Stimulated activated CD8-positive, alpha-beta memory T cell treated with anti-CD3 and anti-CD28 coated beads, Interleukin-15, amount 100 ng/mL, for 4 hours (primary cell): ENCODE measurements at places on chromosomes 5 and 9.

DNA sequence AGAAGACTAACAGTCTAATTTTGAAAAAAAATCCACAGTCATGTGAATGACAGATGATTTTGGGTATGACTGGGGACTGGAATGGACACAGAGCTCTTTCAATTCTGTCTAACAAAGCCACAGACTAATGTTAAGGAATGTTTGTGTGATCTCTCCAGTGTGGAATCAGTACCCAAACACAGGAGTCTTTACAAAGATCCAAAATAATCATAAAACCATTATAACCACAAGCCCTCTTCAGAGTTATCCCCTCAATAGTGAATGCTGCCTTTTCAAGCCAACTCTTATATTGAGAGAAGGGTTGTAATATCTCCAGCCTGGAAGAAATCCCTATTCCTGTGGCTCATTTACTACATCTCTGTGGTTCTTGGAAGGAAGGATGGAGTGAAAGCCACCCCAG is 552.0 kb upstream of the CLINT1 start:
- no peak for DNase-seq

- no peak for DNase-seq
These were observed 52.1 kb upstream of the CEMIP2 start for GRCh38 chr9:71820403-71820921.

DNA sequence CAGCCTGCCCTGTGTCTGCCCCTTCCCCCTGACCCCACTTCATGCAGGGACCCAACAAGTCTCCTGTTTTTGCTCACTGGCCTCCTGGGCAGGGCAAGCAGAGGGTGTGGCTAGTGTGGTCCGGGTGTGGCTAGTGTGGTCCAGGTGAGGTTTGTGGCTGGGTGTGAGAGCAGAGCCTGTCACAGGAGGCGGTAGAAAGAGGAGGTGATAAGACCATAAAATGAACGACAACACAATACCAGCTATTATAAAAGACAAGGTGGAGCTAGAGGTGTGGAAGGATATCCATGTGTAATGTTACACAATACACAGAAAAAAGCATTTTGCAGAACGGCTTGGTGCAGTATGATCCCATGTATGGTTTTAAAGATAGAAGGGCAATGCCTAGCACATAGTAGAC is 23.3 kb downstream of the SPRY4 start:
- DNase-seq: no peak

GRCh38 chr9:114334490-114334889 is 4.8 kb downstream of the ORM2 start:
- no peak for DNase-seq

DNA sequence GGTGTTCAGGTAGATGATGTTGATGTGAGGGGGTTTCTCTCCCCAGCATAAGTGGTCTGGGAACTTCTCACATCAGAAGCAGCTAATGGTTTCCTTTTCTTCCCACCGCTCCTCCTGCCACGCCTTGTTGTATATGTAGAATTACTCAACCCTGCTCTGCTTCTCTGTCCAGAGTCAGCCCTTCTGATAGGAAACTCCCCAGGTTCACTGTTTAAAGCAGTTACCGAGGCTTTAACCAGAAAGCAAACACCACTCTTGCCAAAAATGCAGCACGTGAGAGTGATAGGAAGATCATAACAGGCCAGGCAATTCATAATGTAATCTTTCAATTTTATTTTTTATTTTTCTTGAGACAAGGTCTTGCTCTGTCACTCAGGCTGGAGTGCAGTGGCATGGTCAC is 10.5 kb upstream of the TMEM252 start:
- DNase-seq: no peak

GRCh38 chr5:123949043-123949804 is 437.2 kb downstream of the CSNK1G3 start:
- no peak for DNase-seq

DNA sequence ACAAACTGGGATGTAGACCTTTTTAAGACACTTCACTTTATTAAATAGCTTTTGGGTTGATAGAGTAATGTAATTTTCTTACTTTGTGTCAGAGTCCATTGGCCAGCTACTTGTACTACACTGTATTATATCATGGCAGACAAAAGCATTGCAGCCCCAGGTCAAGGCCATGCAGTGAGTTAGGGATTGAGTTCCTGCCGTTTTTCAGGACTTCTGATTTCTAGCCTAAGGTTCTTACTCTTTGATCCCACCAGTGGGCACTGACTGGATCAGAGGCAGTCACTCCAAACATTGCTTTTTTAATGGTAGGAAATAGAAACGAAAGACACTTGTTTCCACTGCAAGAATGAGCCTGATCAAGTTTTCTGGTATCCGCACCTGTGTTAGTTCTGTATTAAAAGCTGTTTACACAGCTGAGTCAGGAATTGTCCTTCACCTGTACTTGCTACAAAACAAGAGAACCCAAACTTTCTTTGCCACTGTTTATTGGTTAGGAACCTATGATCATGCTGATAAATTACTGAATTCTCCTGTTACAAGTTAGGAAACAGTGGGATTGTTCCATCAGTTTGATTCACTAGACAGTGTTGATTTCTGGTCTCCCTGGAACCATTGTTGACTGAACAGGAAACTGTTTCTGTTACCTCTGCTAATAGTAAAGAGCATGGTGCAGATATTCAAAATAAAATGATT is 22.1 kb downstream of the LRRC70 start:
- DNase-seq: no peak

DNA sequence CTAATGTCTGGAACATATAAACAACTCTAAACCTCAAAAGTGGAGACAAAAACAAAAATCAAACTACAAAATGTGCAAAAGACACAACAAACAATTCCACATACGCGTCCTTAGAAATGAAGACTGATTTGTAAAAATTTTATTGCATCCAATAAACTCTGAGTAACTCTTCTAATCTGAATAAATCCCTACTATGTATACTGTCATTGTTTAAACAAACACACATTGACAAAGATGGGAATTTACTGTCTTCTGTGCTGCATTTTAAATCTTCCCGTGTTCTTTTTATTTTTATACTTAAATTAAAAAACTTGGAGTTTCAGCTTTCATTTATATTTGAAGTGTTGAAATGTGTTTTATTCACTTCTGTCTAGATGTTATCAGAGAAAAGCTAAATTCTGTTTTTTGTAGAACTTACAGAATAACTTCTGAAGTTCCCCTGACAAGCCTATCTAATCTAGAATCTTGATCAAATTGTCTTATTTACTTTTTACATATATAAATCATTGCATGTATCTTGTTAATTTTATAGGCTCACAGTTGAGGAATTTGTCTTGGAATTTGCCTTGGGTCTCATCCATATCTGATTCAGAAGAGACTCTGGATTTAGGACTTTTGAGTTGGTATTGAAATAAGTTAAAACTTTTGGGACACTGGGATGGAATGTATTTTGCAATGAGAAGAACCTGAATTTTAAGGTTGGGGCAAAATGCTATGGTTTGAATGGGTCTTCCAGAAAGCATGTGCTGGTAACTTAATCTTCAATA is 2064.4 kb upstream of the C9orf72 start:
- DNase-seq: no peak
